ENCODE measurements at places on chromosomes 7 and 10.

DNA sequence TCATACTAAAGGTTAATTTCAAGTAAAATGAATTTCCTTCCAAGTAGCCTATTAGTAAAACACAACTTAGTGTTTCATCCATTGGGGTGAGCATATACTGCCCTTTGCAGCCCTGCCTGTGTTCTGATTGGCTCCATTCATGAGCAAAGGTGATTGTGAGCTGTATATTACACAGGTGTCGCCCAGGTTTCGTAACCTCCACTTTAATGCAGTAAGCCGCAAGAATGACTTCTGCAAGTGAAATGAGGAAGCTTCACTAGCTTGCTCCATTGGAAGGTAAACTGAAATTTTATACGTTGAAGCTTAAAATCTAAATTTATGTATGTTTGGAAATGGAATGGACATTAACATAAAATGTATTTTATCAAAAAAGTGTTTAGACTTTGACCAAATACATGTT is 24.4 kb downstream of the MTURN start:
- DNase-seq, result no peak

- no peak for DNase-seq
Measured at GRCh38 chr10:63915240-63915639, 394.0 kb downstream of the REEP3 start.

DNA sequence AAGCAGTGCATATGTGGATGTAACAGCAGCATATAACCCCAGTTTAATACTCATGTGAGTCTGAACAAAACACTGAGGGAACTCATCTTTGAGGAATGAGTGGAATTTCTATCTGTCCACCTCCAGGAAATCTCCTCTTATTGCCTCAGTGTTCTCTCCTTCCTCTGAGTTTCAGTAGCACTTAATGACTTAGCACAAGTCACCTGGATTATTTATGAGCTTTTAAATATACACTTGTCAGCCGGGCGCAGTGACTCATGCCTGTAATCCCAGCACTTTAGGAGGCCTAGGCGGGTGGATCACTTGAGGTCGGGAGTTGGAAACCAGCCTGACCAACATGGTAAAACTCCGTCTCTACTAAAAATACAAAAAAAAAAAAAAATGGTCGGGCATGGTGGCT is 4.3 kb downstream of the LRRC20 start:
- DNase-seq, result no peak

- no peak for DNase-seq
Measured at GRCh38 chr10:75347186-75347585, 54.4 kb downstream of the ZNF503 start.

GRCh38 chr10:96138102-96138501 is 8.0 kb downstream of the ZNF518A start:
- peak; percentile 28 for DNase-seq
